ENCODE measurements at places on chromosomes 6 and 20.
A peak's percentile ranks its signal among the peaks of the same experiment; 100 is the strongest.

DNA sequence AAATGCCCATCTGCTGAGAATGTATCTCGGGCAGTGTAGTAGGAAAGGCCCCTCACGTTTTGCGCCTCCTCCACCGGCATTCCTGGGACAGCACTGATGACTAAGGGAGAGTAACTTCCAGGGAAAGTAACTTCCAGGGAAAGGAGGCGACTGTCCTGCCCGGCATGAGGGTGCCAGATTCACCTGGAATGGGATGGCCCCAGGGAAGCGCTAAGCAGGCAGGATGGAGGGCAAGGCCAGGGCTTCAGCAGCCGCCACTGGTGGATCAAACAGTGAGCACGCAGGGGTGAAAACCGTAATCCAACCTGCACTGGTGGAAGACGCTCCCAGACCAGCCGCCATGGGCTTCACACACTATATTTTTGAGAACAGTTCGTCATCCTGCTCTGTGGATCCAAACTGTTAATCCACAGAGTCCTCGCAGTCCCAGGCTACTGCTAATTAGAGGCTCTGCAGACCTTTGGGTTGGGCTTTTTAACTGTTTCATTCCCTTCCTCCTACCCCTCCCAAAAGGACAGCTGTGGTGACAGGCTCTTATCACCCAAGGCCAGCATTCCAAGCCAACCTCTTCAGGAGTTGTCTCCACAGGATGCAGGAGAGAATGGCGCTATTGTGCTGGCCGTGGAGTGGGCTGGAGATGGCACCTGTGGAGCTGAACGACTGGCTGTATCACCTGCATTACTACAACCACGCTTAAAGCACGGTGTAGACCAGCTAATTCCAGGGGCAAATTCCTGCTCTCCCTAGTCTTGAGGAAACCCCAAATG lies 178.9 kb downstream of the DLL1 start:
- no peak for DNase-seq

DNA sequence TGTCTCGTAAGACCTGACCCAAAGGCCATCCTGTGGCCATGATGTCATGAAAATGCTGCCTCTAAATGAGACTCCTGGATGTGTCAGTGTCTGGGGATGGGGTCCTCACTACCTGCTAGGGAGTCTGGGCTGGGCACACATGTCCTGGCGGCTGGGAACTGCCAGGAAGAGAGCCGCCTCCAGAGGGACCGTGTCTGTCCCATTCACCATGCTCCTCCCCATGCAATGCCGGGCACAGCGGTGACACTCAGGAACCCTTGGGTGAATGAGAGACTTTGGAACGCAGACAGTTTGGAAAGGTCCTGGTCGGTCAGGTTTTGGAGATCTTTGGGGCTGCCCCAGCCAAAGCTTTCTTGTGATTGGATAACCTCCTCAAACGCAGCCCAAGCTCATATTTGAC lies 40.1 kb upstream of the GTSF1L start:
- no peak for DNase-seq

DNA sequence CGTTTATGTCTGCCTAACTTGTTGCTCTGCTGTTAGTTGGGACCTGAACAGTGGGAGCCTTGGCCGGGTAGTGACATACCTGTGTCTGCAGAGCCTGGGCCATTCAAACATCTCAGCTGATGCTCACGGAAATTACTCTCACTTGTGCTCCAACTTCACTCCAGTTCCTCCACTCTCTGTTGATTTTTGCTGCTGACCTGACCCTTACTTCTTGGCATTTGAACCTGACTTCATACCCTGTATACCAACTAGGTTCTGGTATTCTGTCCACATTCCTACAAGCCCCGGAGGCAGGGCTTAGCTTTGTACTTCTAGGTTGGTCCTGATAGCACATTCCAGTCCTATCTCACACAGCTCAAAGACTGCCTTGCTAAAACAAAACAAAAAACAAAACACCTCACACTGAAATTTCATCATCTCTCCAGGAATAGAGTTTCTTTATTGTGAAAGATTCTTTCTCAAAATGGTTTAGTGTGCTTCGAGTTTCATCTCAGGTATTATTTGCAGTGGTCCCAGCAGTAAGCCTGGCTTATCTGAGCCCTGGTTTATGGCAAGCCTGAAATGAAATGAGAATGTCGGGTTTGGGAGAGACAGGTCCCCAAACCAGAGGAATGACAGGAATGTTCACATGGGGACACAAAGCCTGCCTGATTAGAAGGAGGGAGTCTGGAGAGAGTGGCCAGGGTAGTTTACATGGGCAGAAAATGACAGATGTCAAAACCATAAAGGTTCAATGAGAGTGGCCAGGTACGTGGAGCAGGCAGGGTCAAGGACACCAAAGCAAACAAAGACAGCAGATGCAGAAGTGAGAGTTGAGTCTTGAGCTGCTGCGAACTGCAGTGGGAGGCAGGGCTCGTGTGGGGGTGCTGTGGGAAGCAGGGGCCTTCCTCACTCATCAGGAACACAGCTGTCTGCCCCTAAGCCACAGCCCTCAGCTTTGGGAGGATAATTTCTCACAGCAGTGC lies 174.2 kb upstream of the HDAC2 start:
- no peak for DNase-seq

- no peak for DNase-seq
Measured at GRCh38 chr20:62695448-62696414, 12.9 kb upstream of the NTSR1 start.

- DNase-seq = no peak
Measured at GRCh38 chr20:59573837-59574236, 30.5 kb upstream of the PHACTR3 start.

GRCh38 chr20:10863337-10864060 lies 189.7 kb upstream of the JAG1 start:
- DNase-seq = no peak

DNA sequence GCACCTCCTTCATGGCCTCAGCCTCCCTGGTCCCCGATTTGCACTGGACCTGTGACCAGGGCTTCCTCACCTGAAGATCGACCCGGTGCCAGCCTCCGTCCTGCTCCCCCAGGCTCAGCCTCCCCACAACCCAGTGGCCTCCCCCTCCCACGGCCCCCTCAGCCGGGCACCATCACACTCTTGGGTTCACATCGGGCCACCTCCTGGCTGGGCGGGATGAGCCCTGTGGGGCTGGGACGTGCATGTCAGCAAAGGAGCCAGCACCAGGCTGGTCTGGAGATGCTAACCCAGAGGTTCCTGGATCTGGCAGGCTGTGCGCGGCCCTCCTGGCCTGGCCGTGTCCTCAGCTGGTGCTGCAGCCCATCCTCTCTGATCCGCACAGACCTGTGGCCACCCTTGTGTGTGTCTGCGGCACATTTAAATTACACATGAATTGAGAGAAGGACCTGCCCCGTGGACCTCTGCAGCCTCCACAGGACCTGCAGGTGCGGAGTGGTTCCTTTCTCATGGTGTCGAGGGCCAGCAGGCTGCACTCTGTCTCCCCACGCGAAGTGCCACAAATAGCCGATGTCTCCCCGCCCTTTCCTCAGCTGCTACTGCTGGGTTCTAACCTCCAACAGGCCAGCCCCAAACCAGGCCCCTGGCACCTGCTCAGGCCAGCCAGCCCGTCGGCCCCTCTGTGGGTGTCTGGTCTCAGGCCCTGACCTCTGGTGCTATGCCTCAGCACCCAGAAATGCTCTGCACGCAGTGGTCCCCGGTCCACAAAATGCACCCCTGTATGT lies 237.5 kb downstream of the ERMARD start:
- no peak for DNase-seq

DNA sequence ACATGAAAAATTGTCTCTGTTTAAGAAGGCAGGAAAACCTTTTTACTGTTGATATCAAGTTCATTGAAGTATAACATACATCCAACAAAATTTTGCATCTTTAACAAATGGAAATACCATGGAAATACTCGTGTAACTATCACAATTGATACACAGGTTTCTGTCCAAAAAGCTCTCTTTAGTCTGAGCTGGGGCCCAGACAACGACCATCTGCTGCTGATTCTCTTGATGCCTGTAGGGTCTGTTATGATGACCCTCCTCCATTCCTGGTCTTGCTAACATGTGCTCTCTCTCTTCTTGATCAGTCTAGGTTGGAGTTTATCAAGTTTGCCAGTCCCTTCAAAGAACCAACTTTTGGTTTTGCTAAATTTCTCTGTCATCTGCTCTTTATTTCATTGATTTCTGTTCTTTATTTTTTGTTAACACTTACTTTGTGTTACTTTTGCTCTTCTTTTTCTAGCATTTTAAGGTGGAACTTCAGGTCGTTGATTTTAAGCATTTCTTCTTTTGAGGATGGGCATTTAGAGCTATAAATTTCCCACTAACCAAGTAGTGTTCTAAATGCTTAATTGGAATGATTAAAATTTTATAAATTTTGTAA lies 116.8 kb downstream of the PSMB1 start:
- DNase-seq = no peak

- DNase-seq = no peak
Measured at GRCh38 chr20:53559816-53560215, 33.8 kb downstream of the ZNF217 start.

GRCh38 chr6:165732696-165733488 lies 69.9 kb upstream of the PDE10A start:
- DNase-seq = no peak

GRCh38 chr6:56102216-56102615 lies 145.2 kb downstream of the COL21A1 start:
- DNase-seq = no peak

- no peak for DNase-seq
Measured at GRCh38 chr20:12057778-12058177, 140.1 kb downstream of the BTBD3 start.

- peak; percentile 24 for DNase-seq
Measured at GRCh38 chr20:47710665-47711045, 74.6 kb downstream of the SULF2 start.

- no peak for DNase-seq
Measured at GRCh38 chr20:12733811-12734210, 275.0 kb upstream of the SPTLC3 start.

DNA sequence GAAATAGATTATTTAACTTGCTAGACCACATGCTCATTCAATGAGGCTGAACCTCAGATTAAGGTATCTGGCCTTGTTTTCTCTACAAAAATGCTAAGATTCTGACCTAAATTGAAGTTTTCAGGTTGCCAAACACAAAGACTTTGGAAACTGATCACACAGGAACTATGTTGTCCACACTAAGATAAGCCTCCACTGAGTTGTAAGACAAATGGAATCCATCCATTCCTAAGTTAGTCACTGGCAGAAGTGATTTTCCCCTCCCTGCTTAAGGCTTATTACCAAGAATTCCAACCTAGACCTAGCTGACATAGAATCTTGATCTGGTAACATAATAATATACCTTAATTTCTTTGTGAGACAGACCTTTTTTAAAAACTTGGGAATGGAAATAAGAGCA lies 608.1 kb downstream of the TENT5A start:
- DNase-seq = no peak

DNA sequence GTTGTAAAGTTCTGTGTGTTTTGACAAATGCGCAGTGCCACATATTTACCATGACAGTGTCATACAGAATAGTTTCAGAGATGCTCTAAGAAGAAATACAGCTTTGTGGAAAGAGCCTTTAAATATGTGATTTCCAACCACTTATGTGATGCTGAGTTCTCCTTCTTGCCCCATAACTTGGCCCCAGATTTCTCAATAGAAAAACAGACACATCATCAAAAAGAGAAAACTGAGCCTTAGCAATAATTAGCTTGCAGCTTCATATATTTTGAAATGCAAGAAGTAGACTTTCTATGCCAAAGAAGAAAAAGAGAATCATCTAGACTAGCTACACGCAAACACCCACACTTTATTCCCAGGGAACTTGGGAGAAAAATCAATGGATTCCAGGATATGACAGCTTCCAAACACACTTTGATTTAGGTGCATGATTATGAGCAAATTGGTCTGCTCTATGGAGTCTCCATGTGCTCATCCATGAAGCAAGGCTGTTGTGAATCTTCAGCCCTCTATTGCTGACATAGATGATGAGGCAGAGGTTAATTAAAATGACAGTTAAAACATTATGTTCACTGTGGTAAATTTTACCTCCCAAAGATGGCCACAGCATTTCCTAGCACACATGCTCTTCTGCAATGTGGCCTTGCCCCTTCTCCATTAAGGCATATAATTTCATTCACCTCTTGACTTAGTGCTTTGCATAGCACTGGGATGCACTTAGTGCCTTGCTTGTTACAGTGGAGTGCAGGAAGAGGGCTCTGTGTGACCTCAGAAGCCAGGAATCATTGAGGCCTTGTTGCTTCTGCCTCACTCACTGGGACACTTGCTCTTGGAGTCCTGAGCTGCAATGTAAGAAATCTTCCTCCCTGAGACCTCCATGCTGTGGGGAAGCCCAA lies 174.6 kb downstream of the SYNDIG1 start:
- no peak for DNase-seq

GRCh38 chr6:40419946-40420728 lies 167.0 kb downstream of the LRFN2 start:
- peak; percentile 1 for DNase-seq

- no peak for DNase-seq
Measured at GRCh38 chr6:6695625-6696276, 107.2 kb downstream of the LY86 start.

- no peak for DNase-seq
Measured at GRCh38 chr6:110781522-110782214, 33.6 kb downstream of the CDK19 start.

DNA sequence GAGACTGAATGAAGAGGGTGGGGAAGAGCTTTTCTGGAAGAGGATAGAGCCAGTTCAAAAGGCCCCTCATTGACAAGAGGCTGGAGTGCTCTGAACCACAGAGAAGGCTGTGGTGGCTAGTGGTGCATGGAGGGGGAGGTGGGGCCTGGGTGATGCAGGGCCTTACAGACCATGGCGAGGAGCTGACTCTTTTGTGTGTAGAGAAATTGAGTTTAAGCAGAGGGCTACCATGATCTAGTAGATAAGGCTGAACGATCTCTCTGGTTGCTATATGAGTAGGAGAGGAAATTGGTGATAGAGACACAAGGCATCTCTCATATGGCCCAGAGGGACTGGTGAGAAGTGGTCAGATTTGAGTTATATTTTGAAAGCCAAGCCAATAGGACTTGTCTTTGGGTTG lies 137.6 kb downstream of the UST start:
- DNase-seq = no peak

- DNase-seq = no peak
Measured at GRCh38 chr6:101439790-101440189, 46.3 kb downstream of the GRIK2 start.

GRCh38 chr6:72111611-72112010 lies 225.3 kb downstream of the RIMS1 start:
- no peak for DNase-seq

GRCh38 chr6:139732451-139732850 lies 358.0 kb upstream of the CITED2 start:
- no peak for DNase-seq

Data from KG1 (cell line).